Activated T-cell treated with anti-CD3 and anti-CD28 coated beads, Interleukin-2, amount 50 U/mL, for 4 hours (primary cell): ENCODE measurements at places on chromosomes 3 and 15. TPM values are rescaled to one million over a fixed set of nuclear protein-coding genes. Genes with fewer than 3 reads are reported as not detected.

SHF gene
- 30.5 TPM for total RNA-seq

DNA sequence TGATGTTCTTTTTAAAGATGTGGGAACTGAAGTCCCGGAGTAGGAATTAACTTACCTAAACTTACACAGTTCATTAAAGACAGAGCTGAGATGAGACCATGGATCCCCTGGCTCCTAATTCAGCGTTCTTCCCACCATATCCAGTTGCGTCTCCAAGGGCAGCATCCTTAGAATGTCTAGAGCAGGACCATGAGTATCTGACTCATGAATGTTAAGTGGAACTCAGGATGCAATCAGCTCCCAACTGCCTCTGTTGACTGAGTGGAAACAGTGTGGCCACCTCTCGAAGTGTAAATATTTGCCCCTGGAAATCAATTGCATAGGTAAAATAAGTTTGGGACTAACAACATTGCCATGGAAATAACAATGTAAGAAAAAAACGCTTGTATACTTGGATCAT is 2.5 kb downstream of the SNTN start:
- DNase-seq: no peak

DNA sequence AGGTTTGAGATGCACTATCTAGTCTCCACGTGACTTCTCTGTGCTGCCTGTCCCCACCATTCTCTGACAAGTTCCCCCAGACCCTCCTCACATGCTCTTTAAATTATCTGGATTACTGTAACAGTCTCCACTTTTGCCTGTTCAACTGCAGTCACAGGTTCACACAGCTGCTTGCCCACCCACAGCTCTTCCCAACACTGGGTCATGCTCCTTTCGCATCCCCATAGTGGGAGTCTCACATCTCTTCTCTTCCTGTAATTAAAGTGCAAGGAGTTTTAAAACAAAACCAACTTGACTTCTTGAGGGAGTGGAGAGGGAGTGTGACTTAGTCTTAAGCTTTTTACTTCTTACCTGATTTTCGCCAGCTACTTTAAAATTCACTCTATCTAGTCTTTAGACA is 178.8 kb downstream of the PLCL2 start:
- no peak for DNase-seq

- DNase-seq: no peak
Measured at GRCh38 chr3:8617921-8618320, 26.7 kb downstream of the SSUH2 start.

IQSEC1 gene
- total RNA-seq: 17.1 TPM

DNA sequence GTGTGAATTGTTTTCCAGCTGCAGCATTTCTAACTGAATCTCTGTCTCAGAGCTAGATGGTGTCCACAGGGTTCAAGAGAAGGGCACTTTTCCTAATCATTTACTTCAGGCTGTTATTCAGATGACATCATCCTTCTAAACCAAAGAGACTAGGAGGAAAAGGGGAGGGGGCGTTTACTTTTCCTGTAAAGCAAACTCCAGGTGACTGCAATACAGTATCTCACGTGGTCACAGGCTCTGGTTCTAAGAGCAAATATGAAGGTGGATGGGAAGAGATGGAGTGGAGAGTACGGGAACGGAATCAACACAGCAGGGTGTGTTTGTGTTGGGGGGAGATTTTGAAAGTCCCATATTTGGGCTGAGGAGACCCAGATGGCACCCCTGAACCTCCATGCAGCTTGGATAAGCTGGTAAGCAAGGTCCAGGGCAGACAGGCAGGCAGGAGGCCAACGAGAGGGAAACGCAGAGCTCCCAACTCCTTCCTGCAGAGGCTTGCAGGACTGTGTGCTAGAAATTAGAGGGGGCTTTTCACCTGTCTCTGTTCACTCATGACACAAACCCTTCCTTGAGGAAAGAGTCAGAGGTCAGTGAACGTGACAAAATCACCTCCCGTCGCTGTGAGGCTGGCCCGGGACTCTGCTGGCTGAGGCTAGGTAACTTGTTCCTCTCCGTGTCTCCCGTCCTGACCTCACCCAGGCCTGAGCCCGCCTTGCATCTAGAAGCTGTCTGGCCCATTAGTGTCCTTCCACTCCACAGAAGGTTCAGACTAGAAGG is 151.2 kb downstream of the OPA1 start:
- DNase-seq: no peak
